ENCODE measurements at places on chromosomes 13 and 19.

DNA sequence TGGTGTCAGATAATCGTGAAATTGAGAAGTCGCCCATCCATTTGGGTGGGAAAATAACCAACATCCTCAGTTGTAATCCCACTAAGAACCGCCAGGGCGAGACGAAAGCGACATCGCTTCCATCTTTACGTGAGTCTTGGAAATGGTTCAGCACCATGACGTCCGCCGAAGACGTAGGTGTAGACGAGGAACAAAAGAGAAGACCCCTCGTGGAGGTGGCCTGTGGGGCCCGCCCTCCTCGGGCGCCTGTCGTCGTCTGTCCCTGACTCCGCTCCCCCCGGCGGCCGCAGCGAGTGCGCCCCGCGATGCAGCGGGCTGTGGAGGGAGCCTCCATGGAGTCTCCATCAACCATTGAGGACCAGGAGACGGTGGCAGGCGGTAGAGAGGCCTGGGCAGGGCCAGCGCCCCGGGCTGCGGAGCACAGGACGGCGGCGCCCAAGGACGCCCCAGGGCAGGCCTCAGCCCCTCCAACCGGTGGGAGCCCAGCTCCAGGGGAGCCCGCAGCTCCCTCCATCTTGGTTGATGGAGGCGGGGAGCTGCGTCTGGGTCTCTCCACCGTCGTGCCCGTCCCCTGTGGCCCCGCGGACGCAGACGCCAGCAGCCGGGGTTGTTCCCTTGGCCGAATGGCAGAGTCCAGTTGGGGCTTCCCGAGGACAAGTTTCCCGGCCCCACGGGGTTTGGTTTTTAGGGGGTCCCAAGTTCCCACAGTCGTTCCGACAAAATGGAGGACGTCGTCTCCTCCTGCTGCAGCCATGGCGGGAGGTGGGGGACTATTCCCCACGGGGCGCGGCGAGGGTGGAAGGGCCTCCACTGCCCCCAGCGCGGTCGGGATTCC, 990 bp upstream of the ZMYM2 start:
- DNase-seq: peak; percentile 97

- no peak for DNase-seq
Measured at GRCh38 chr13:42715909-42716308, 65.5 kb upstream of the FAM216B start.

- no peak for DNase-seq
Measured at GRCh38 chr13:112114391-112114790, 47.4 kb downstream of the SOX1 start.

GRCh38 chr13:76882431-76882830, 3.8 kb downstream of the KCTD12 start:
- peak; percentile 59 for DNase-seq

- DNase-seq: no peak
Measured at GRCh38 chr19:18894254-18895037, 1.5 kb downstream of the CERS1 start.

DNA sequence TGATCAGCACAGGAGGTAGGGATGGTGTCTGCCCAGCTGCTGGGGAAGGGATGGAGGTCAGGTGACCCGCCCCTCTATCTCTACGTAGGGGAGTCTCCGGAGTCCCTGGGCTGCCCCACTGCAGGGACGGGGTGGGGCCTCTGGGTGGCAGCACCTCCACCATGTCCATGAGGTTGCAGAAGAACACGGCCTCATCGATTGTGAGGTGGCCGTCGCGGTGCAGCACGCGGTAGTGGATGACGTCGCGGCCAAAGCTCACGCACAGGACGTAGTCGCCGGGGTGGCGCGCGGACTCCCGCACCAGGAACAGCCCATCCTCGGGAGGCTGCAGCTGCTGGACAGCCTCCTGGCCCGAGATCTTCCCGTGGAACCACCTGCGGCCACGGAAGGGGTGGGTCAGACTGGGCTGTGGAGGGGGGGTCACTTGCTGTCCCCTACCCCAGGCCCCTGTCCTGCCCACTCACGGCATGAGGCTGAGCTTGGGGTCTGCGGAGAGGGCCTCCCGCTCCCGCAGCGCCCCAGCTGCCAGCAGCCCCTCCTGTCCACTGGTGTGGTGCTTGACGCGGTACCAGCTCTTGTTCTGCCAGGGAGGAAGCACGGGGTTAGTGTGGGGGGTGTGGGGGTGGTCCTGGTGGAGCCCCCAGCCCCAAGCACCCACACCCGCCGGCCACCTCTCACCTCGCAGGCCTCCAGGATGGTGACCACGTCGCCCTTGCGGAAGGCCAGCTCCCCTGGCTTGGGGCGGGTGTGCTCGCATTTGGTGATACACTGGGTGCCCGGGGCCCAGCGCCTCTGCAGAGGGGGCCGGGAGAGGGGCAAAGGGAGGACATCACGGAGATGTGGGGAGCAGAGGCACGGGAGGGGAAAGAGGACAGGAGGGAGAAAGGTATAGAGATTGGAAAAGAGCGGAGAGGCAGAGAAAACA, 2.3 kb downstream of the MATK start:
- peak; percentile 61 for DNase-seq

DNA sequence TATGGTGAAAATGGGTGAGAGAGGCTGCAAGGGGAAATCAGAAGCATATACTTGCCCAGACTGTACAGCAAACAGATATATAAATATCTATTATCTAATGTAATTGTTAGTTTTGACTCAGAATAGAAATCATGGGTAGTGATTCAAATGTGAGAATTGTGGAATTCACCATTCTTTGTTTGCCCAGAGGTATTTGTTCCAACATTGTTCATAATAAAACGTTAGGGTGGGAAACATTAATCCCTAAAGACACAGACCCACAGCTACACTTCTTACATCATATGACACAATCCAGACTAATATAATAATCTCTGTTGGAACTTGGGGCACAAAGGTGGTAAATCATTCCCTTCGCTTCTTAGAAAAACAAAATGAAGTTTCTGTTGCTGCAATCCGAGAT, 646.5 kb upstream of the SLITRK6 start:
- no peak for DNase-seq

- no peak for DNase-seq
Measured at GRCh38 chr19:38247734-38248268, 8.4 kb downstream of the PPP1R14A start.

- peak; percentile 31 for DNase-seq
Measured at GRCh38 chr19:3210347-3211017, 14.0 kb upstream of the CELF5 start.

DNA sequence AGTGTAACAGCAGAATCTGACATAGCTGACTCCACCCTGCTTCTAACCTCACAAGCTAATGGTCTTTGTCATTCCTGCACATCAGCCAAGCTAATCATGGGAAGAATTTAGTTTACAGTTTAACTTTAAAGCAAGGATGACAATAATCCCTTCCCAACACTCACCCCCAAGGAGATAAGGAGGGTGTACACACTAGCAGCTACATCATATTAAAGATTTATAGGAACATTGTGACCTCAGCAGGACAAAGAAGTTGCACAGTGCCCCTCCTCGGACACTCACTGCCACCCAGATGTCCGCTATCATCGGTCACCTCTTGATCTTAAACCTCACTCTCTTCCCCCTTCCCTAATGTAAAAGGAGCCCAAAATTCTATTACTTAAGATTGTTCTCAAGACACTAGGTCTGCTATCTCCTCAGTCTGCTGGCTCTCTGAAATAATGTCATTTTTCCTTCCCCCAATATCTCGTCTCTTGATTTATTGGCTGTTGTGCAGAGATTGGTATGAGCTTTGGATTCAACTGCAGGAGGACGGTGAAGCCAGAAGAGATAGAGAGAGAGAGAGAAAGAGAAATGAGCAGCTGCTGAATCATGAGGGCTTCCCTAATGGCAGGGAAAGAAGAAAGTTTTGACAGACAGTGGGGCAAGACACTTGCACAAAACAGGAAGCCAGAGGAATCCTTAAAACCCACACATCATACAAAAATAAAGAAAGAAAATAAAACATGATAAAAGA, 17.5 kb upstream of the FFAR2 start:
- peak; percentile 51 for DNase-seq

DNA sequence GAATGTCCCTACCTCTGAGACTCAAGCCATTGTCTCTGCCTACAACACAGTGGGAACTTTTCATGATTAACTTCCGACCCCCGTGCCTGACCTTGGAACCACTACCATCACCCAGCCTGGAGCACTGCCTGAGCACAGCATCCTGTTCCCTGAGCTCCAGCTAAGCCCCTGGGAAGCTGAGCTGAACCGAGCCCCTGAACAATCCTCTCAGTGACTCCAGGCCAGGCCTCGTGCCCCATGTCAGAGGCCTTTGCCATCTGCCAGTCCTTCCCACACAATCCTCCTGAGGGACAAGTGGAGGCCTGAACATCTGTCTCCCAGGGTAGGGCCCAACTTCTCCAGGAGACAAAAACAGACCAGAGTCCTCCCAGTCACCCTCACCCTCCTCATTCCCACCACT, 17.5 kb downstream of the CEACAM3 start:
- DNase-seq: no peak

- DNase-seq: no peak
Measured at GRCh38 chr13:31476753-31477152, 262.6 kb upstream of the RXFP2 start.

- DNase-seq: no peak
Measured at GRCh38 chr19:49368711-49369358, 5.2 kb downstream of the DKKL1 start.

- peak; percentile 29 for DNase-seq
Measured at GRCh38 chr13:36430247-36431203, 1.8 kb upstream of the CCNA1 start.

GRCh38 chr13:37397535-37397934, 201.0 kb downstream of the POSTN start:
- no peak for DNase-seq

All from common myeloid progenitor, CD34-positive (primary cell).